ENCODE measurements at places on chromosomes 7 and 10. TPM values are rescaled to one million over a fixed set of nuclear protein-coding genes. Genes with fewer than 3 reads are reported as not detected.

MEIG1 gene
- 0.59 TPM for total RNA-seq

HMX2 gene
- 0.60 TPM for total RNA-seq

RGR gene
- total RNA-seq: not detected

CPVL gene
- not detected for total RNA-seq

SH2B2 gene
- 0.84 TPM for total RNA-seq

PODXL gene
- total RNA-seq: 1.3 TPM

Measured in activated naive CD4-positive, alpha-beta T cell treated with anti-CD3 and anti-CD28 coated beads, Interleukin-2, amount 50 U/mL, for 72 hours (primary cell).